ENCODE measurements at places on chromosomes 7 and 10.

- DNase-seq = no peak
Observed at GRCh38 chr7:85074-85882, 107.1 kb upstream of the FAM20C start.

DNA sequence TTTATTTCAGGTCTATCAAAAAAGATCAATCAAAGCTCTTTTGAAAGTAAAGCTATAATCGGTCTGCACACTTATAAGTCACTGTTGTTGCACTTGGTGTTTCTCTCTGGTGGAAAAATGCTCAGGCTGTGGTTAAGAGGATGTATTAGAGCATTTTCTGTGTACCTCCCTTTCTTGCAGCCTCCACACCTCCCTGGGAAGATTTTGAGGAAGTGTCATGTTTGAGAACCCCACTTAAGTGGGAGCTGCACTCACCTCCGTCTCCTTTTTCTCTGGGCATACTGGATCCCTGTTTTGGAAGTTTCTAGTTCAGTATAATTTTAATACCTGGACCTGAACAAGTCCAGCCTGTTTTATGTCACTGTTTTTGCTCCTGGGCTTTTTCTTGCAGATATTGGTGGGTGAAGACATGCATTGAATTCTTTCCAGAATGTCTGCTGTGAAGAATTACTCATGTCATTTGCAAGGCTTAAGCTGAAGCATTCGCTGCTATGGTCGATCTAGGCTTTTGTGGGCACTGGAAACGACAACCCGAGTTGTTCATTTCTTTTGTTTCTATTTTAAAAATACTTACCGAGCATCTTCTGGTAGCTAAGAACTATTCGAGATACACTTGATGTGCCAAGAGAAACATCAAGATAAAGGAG is 36.6 kb downstream of the TCF7L2 start:
- no peak for DNase-seq

GRCh38 chr7:23345601-23346000 is 46.5 kb downstream of the MALSU1 start:
- no peak for DNase-seq

DNA sequence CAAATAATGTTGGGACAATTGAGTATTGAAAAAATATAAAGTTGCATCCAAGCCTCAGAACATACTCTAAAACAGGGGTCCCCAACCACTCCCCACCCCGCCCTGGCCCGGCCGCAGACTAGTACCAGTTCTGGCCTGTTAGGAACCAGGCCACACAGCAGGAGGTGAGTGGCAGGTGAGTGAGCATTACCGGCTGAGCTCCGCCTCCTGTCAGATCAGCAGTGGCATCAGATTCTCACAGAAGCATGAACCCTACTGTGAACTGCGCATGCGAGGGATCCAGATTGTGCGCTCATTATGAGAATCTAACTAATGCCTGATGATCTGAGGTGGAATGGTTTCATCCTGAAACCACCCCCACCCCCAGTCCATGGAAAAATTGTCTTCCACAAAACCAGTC is 19.4 kb downstream of the HIPK2 start:
- DNase-seq = no peak

DNA sequence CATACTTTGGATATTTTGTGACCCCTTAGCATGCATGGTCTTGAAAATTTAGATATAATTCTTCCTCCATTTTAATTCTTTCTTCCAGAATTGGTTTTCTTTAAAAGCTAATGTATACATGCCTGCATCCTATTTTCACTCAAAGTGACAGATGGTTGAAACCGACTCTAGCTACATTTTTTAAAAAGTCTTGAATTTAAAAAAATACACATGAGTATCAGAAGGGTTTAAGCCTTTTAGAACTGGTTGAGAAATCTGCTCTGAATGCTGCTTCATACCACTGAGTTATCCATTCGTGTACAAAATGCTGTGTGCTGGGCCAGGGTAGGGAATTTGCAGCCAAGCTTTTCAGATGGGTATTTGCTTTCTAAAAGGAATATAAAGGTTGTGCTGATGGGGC is 16.5 kb downstream of the DYNC1I1 start:
- no peak for DNase-seq

DNA sequence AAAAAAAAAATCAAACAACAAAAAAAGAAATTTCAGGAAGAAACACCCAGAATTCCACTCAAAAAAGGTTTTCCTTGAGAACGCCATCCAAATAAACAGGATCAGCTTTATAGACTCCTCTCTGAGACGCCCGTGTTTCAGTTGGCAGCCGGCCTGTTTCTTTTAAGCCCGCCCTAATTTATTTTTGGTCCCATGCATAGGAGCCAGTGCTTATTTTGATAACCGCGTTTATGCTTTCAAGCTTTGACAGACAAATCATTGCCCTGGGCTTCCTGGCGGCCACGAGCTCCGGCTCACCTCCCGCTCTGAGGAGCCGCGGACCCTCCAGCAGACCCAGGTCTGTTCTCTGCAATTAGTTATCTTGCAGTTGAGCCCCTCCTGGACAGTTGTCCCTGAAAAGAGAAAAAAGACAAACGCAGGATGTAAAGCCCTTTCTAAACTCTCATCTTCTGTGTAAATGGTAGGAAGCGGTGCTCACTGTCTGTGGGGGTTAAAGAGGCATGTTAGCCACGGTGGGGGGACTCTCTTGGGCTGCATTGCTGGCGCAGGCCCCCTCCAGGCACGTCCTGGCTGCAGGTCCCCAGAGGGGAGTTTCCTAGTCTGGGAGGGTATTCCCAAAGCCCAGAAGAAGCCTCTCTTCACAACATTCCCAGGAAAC is 22.2 kb upstream of the UNCX start:
- DNase-seq = no peak

DNA sequence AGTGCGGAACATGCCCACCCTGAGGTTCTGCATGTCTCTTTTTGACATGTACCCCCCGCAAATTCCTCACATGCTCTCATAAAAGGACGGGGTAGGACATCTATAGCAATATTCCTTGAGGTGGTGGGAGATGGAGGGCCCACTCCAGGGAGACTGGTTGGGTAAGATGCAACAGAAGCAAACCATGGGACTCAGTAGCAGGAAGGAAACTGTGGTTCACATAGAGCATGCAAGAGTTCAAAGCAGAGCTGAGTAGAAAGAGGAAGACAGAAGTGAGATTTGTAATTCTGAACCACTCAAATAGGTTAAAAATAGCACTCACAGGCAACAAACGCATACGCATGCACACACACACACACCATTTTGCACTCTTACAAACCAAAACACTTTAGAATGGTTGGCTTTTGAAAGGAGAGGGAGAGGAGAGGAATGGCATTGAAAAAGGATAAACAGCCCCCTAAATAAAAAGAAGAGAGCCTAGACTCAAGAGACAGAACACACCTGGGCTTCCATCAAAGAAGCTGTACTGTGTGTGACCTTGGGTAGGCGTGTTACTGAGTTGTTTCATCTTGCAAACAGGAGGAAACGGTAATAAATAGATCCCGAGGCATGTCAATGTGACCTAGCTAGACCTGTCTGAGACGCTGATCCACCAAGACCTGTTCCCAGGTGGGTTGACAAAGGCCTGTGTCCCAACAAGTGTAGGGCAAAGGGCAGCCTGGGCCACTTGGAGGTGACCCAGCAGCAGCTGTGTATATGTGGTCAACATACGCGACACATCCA is 77.6 kb upstream of the LRRC4 start:
- DNase-seq = peak; percentile 58

- no peak for DNase-seq
Observed at GRCh38 chr10:77034795-77035194, 602.8 kb downstream of the KCNMA1 start.

DNA sequence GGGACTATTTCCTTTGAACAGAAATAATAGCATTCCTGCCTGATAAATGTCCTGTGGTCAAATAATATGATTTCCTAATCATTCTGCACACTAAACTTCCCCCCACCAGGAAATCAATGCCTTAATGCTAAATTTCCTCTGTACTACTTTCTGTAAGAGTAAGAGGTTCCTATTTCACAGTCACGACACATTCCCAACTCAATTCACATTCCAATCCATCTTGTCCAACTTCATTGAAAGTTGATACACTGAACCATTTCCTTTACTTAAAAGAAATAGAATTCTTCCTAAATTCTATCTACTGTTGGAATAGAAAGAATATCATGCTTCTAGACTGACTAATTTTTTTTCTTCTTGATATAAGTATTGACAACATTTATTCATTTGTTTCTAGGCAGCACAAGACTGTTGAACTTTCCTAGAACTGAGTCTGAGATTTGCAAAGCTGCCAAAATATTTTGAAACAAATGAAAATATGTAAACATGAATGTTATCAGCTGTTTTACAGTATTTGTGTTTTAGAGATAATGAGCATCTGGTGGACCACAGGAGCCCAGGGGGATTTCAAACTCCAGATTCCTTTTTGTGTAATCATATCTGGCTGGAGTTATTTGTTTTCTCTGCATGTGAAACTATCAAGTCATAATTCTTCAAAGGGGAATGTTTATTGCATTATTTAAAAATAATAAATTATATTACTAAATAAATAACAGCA is 121.5 kb downstream of the TPST1 start:
- DNase-seq = no peak

DNA sequence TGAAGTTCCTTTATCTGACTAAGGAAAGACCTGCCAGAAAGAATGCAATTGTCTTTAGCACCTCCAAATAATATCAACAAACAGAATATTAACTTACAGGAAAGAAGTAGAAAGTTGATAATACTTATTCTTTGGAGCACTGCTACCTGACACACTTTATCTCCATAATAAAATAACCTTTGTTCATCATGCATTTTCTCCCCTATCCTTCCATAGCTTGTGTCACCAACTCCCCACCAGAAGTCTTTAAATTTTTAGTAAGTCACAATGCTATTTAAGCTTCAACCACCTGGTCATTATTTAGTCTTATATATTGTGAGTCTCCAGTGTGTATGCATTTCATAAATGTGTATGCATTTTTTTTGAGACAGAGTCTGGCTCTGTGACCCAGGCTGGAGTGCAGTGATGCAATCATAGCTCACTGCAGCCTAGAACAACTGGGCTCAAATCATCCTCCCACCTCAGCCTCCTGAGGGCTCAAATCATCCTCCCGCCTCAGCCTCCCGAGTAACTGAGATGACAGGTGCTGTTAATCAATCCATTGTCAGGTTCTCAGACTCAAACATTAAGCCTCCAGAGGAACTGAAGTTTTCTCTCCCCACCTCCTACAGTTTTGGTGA is 7.3 kb upstream of the CYP3A43 start:
- no peak for DNase-seq

GRCh38 chr7:158649279-158649678 is 55.3 kb downstream of the NCAPG2 start:
- DNase-seq = no peak

GRCh38 chr7:38229386-38229785 is 44.0 kb downstream of the TARP start:
- DNase-seq = no peak

DNA sequence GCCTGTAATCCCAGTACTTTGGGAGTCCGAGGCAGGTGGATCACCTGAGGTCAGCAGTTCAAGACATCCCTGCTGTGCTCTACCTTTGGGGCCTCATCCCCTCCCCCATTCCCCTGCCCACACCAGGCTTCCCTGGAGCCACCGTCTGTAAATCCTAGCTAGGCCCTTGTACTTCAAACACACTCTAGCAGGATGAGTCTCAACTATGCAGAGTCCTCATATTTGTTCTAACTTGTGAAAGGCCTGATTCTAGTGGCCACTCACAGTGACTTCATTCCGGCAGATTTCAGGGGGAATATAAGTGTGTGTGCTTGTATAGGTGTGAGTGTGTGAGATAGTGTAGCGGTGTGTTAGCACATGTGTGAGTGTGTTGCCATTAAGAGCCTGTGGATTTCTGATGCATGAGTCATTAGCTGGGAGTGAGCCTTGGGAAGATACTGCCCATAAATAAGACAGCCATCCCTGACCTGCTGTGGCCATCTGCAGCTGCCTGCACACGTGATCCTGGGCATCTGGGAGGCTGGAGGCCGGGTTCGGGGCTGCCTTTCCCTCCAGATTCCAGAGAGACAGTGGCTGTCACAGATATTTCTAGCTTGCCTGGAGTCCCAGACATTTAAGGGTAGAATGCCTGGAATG is 1.7 kb upstream of the NEURL1 start:
- no peak for DNase-seq

- peak; percentile 28 for DNase-seq
Observed at GRCh38 chr10:100969187-100970075, at the start of gene SEMA4G. SEMA4G (plus strand) TSS chr10:100969504; CDS start chr10:100972913, 3,409 bp downstream.
